Stimulated activated naive CD4-positive, alpha-beta T cell treated with Interleukin-2 at 50 U/mL for 16 hours (primary cell): ENCODE measurements at places on chromosomes 11 and 22.

DNA sequence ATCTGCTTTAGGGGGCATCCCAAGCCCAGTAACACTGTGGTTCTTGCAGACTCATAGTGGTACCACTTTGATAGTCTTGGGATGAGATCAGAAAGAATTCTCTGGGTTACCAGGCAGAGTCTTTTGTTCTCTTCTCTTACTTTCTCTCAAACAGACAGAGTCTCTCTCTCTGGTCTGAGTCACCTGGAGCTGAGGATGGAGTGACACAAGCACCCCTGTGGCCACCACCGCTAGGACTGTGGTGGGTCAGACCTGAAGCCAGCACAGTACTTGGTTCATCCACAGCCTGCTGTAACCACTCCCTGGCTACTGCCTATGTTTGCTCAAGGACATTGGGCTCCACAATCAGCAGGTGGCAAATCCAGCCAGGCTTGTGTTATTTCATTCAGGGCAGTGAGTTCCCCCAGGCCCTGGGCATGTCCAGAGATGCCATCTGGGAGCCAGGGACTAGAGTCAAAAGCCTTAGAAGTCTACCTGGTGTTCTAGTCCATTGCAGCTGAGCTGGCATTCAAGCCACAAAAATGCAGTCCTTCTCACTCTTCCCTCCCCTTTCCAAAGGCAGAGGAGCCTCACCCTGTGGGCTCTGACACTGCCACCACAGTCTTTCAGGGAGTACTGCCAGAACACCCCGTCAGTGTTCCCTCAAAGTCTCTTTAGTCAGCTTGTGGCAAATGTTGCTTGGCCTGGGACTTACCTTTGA is 29.9 kb downstream of the ENDOD1 start:
- no peak for DNase-seq

DNA sequence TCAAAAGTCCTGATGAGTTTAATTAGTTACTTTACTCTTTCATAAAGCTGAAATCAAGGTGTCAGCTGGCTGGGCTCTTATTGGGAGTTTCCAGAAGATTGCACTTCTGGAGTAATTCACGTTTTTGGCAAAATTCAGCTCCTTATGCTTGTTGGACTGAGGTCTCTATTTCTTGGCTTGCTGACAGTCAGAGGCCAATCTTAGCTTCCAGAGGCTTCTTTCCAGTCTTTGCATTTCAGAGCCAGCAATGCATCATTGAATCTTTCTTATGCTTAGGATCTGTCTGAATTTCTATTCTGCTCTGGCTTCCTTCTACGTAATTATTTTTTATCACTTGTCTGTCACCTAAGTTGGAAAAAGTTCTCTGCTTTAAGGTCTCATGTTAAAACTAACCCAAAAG is 91.4 kb upstream of the SYN3 start:
- DNase-seq, result no peak

- no peak for DNase-seq
Measured at GRCh38 chr22:31602259-31602952, 59.6 kb downstream of the PISD start.

- no peak for DNase-seq
Measured at GRCh38 chr11:120471131-120471530, 40.4 kb upstream of the GRIK4 start.

DNA sequence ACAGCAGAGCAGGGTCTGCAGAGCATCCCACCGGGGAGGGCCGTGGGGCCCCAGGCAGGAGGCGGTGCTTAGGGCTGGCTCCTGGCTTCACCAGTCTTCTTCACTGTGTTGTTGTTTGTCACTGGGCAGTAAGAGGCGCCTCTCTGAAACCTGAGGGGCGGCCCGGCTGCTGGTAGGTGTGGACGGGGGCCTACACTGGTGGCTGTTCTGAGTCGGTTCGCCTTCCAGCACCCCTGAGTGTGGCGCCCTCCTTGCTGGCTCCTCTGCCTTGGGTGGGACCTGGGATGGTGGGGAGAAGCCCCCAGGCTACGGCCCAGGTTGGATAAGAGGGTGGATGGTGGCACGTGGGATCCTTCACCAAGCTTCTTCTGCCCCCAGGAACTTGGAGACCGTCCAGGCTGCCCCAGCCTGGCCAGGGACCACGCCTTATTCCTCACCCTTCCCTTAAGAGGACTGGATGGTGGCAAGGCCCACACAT is 10.4 kb upstream of the GRAMD4 start:
- DNase-seq, result no peak

DNA sequence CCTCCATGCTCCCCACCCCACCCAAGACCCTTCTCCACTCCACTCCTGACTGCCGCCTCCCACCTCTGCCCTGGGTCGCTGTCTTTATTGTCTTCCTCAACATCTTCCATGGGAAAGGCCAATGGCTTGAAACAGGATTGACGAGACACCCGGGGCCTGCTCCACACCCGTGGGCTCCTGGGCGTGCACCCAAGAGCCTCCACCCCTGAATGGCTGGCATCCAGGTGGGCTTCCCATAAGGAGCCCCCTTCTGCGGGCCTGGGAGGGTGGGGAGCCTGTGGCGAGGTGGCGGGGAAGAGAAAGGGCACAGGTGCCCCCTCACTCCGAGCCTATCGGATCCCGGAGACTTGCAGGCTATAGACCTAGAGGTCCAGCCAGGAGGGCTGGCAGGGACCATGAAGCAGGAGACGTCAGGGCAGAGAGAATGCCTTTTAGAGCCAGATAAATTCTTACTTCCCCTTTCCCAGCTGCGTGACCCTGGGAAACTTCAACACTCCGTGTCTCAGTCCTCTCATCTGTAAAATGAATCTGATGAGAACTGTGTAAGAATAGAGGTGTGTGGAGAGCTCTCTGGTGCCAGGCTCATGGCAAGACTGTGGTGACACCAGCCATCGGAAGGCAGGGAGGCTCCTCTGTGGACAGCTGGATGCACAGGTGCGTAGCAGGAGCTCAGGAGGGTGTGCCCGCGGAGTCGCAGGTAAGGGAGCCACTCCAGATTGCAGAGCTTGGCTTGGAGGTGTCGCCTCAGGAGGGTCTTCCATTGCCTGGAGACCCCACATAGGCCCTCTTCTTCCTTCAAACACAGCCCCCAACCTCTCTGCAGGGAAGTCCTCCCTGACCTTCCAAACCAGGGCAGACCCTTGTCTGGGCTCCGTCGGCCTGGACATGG is 53.9 kb downstream of the SMIM38 start:
- DNase-seq, result no peak
